Activated T-cell treated with anti-CD3 and anti-CD28 coated beads, Interleukin-2, amount 50 U/mL, for 48 hours (primary cell): ENCODE measurements at places on chromosomes 1 and 21.

GRCh38 chr1:181163662-181164061 is 75.2 kb downstream of the IER5 start:
- DNase-seq: no peak

- no peak for DNase-seq
Measured at GRCh38 chr1:97759078-97759477, 161.8 kb downstream of the DPYD start.

- DNase-seq: no peak
Measured at GRCh38 chr1:21680381-21680780, 11.2 kb upstream of the RAP1GAP start.

DNA sequence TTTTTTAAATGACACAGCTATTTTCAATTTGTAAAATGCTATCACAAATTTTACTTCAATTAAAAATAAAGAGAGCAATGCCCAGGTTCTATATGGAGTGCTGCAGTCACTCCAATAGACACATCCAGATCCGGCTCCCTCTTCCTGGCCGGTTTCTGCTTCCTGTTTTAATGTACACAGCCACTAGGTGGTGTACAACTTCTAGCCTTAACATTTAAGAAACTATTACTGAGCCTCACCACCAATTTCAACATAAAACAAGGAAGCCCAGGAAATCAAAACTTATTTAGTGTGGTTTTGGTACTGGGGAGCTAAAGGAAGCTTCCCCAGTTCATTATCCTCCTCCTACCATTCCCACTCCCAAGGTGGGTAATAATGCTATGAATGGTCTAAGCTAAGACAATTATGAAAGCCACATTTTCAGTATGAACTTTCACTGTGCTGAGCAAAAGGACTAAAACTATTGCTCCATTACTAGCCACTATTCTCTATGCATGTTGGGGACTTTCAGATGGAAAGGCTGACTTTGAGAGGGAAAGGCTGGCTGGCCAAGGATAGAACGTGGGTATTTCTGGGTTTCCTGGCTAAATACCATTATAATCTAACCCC is 25.5 kb upstream of the MTMR11 start:
- DNase-seq: peak; percentile 50

GRCh38 chr1:79845936-79846335 is 839.4 kb upstream of the ADGRL4 start:
- no peak for DNase-seq

DNA sequence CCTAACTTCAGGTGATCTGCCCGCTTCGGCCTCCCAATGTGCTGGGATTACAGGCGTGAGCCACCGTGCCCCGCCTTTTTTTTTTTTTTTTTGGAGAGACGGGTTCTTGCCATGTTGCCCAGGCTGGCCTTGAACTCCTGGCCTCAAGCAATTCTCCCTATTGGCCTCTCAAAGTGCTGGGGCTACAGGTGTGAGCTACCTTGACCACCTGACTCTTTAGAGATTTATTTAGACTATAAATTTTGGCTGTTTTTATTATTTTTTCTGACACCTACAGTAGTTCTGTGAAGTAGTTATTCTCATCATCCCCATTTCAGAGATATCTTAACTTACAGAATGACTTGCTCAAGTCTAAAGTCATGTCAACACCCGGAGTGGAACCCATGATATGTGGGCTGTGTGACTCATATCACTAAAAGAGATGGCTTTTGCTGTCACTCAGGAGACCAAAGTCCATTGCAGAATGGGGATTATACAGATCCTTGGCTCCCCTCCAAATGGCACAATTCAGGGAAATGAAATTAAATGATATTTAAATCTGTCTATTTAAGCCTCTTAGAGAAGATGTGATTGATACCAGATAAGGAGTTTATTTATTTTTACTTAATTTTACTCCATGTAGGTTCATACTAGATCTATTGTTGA is 93.2 kb downstream of the CTH start:
- DNase-seq: no peak

DNA sequence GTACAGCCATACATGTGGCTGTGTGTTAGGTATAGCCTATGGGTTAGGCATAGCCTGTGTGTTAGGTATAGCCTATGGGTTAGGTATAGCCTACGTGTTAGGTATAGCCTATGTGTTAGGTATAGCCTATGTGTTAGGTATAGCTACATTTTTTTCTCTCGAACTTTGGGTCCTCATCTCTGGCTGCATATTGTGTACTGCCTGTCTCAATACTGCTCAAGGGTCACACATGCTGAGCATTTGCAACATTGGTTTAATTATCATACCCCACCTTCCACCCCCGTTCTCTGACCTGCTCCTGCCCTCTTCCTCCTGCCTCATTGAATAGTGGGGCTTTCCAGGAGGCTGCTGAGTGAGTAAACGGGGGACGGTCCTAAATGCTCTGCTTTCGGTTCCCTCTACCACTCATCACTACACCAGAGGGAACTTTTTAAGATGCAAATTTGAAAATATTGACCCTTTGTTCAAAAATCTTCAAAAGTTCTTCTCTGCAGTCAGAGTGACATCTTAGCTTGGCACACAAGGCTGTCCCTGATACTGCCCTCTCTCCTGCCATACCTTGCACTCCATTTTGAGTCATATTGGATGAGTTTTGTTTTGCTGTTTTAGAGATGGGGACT is 17.8 kb downstream of the OR2B11 start:
- DNase-seq: no peak

DNA sequence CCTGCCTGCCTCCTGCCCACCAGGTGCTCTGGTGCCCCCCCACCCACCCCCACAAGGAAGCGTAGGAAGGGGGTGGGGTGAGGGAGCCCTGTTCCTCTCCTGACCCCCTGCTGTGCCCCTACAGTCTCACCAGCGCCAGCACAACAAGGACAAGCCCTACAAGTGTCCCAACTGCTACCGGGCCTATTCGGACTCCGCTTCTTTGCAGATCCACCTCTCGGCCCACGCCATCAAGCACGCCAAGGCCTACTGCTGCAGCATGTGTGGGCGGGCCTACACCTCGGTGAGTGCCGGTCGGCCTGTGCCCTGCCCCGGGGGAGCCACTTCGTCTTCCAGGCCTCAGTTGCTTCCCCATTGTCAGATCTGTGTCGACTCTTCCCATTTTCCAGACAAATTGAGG is 25.9 kb downstream of the A3GALT2 start:
- no peak for DNase-seq

DNA sequence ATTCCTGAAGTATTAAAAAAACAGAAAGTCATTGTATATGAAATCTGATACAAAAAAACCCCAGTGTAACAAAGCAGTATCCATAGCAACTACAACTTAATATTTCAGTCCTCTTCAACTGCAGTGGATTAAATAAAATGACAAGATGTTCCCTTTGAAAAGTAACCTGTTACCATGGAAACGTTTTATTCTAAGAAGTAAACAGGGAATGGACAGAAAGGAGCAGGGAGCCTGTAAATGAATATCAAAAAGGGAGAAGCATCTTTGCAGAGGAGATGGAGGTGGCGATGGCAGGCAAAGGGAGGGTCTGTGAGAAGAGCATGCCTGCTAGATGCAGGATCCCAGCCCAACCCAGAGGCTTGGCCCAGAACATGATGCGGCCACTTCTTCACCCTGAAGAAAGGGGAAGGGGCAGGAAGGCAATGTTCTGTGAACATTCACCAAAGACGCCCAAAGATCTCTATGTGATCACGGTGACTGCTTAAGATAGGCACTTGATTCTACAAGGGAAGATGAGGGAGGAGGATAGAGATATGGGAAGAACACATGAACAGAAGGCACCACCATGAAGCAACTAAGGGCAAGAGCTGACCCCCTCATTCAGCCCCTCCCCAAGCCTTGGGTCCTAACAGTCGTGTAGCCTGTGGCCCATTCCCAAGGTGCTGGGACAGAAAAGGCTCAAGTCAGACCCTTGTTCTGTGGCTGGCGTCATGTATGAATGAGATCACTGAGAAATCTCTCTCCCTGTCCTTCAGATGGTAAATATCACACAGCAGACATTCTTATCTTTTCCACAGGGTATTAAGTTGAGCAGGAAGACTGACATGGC is 200.0 kb downstream of the SLC45A1 start:
- DNase-seq: no peak

DNA sequence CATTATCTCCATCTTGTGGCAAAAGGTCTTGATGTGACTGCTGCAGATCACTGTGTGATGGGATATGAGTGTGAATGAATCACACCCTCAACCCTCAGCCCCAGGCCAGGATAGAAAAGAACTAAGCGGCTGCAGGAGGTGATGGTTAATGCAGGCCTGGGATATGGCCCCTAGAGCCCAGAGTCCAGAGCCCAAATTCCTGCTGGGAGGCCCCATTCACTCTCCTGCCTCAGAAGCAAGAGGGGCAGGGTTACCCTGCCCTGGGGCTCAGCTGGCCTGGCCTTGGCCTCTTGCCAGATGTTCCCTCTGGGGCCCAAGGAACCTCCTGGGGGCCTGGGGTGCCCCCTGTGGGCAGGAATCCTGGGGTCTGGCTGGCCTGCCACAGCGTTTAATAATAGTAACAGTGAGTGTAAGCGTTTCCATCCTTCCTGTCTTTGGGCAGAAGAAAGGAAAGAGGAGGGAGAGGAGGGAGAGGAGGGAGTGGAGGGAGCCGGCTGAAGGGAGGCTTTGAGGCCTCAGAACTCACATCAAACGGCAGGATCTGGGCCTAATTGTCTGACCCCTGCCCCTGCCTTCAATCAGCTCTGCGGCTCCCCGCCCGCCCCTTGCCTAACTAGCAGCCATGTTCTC is 26.2 kb downstream of the DMAP1 start:
- DNase-seq: no peak

GRCh38 chr1:156276966-156277381 is 5.7 kb downstream of the SMG5 start:
- no peak for DNase-seq

GRCh38 chr1:84949664-84950063 is 47.2 kb downstream of the MCOLN2 start:
- no peak for DNase-seq

DNA sequence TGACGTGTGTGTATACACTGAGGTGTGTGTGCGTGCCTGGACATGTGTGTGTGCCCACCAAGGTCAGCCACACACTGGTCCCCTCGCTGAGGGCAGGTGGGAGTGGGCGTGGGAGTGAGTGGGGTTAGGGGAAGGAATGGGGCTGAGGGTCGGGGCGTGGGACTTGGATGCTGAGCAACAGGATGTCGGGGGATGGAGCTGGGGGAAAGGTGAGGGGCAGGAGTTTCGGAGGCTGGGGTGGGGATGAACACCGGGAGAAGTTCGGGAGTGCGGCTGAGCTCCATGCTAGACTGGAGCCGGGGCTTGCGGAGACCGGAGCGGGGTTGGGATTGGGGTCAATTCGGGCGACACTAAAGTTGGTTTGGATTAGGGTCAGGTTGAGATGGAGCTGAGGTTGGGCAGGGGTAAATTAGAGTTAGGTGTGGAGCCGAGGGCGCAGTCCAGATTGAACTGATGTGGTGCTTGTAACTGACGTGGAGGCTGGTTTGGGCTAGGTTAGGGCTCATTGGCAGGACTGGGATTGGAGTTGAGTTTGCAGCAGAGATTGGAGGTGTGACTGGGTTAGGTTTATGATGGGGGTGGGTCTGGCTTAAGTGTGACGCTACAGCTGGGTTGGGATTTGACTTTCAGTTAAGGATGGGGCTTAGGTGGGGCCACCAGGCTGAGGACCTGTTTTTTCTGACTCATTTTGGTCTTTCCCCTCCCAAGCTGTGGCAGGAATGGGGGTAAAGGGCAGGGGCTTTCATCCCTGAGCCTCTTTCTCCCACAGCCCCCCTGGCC is 3.3 kb upstream of the GUCA2A start:
- no peak for DNase-seq

DNA sequence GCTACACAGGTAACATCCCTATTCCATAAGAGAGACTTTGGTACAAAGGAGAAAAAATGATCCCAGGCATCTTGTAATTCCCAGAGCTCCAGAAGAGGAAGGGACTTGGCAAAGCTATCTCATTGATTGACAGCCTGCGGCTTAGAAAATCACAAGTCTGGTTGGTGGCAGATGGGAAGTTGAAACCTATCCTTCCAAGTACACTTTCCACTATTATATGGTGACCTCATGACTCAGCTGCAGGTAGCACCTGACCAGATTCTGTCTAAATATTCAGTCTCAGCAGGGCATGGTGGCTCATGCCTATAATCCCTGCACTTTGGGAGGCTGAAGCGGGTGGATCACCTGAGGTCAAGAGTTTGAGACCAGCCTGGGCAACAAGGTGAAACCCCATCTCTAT is 89.9 kb downstream of the TIAM1 start:
- no peak for DNase-seq

DNA sequence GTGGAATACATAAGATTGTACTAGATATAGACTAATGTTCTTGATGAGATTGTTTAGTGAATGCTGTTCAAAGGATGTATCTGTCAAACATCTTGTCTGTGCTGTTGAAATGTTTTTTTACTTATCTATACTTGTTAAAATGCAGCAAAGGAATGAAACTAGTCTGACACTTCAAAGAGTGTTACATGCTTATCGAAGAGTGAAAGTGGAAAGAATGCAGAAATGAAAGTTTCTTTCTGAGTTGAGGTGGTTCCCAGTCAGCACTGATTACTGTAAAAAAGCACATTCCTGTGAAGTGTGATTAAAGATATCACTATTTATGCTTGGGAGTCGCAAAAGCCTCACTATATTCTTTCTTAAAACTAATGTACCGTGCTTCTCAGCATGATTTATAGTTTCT is 1225.2 kb downstream of the NCAM2 start:
- DNase-seq: no peak

- no peak for DNase-seq
Measured at GRCh38 chr1:194802572-194802971, 1616.2 kb upstream of the B3GALT2 start.

DNA sequence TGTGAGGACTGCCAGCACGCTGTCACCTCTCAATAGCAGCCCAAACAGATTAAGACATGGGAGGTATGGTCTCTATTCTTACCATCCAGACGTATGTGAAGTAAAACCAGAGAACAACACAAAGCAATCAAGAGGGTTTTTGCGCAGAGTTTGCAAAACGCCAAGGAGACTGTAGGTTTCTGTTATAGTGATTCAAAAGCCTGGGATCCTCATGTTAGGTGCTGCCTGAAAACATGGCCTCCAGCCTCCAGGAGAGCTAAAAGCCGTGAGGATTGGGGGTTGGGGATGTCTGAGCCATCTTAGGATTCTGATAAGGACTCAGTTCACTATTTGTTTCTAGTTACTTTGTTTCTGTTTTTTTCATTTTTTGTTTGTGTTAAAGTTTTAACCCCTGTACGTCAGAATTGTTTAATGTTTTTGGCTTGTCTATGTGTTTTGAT is 4.2 kb upstream of the CCT8 start:
- DNase-seq: peak; percentile 52

- no peak for DNase-seq
Measured at GRCh38 chr1:217712925-217713597, 81.9 kb downstream of the SPATA17 start.

- DNase-seq: no peak
Measured at GRCh38 chr1:197065559-197065958, 1.5 kb downstream of the F13B start.

GRCh38 chr1:244269169-244269568 is 182.5 kb downstream of the ADSS2 start:
- no peak for DNase-seq
